ENCODE measurements at places on chromosomes 11 and 22.
A peak's percentile ranks its signal among the peaks of the same experiment; 100 is the strongest.

- peak; percentile 76 for DNase-seq
Observed at GRCh38 chr11:33329705-33330329, 72.6 kb downstream of the HIPK3 start.

DNA sequence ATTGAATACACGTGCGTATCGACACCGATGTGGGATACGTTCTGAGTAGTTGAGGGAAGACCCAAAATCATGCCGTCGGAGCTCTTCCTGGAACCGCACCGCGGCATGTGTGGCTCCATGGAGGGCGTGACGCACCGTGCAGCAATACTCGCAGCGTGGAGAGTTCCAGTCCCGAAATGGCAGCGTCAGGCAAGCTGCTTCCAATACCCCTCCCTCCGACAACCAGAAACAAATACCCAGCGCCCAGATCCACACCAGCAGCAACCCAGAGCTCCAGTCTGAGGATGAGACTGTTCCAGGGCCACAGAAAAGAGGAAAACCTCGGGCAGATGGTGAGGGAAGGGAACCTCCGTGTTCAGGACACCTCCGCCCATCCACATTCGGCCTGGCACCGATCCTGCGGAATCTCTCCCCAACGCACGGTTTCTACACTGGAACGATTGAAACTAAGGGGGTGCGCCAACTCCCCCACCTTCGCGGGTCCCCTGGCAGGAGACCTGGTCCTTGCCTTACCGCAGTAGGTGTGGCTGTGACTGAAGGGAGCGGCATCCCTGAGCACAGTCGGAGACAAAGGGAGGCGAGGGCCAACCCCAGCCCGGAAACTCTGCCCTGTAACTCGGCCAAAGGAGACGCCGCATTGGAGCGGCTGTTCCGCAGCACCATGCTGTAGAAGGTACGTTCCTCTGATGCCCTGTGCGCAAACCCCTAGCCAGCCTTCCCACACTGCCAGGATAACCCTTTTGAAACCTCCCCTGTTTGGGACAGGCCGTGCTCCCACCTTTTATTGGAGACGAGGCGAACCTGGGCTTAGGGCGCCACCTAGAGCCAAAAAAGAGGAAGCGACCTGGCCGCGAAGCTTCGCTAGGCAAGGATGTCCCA, 28.2 kb downstream of the DBX1 start:
- peak; percentile 23 for DNase-seq

GRCh38 chr22:31748490-31748889, 1.4 kb downstream of the PRR14L start:
- DNase-seq: no peak

- DNase-seq: no peak
Observed at GRCh38 chr22:23777776-23778576, 5.3 kb downstream of the MMP11 start.

DNA sequence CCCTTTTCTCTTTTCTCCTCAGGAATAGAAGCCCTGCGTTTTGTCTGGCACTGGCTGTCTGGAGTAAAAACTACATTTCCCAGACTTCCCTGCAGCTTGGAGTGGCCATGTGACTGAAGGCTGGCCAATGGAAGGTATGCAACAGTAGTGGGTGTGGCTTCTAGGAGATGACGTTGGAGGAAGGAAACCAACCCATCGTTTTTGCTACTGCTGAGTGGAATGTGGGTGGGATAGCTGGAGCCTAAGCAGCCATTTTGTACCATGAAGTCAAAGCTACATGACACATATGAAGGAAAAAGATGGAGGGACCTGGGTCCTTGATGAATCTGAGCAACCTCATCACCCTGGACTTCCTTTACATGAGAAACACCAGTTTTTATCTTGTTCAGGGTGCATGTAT, 19.6 kb downstream of the FGF3 start:
- no peak for DNase-seq

DNA sequence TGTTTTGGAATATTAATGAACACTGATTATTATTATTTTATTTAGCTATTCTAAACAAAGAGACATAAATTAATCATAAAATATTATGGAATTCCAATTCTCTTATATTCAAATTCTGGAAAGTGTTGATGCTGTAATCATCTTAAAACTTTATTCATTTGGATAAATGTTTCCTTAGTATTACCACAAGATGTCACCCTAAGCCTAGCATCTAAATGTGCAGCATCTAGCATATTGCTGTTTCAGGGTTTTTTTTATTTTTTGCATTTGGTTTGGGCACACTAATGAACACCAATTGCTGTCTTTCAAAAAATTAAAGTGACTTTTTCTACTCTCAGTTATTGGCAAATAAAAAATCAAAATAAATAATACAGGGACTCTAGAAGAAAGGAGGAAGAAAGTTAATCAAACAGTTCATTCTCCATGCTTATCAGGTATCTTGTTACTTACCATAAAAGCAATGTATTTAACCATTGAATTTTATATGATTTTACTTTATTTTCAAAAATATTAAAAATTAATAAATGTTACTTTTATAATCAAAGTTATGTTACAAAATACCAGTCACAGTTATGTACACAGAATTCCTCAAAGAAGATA, 31.8 kb downstream of the DLG2 start:
- peak; percentile 47 for DNase-seq

DNA sequence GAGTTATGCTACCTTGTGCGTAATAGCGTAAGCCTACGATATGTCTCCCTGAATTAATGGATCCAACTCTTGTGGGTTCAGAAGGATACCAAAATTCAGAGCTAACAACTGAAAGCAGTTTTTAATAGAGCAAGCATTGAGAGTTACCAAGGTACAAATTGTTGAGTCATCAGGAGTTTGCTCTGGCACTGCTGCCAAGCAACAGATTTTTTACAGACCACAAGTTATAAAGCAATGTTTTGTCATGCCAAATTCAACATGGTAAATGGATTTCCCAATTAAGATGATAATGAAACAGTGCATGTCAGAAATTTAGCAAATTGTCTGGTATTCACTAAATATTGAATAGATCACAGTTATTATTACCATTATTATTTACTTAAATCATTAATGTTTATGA, 295.6 kb downstream of the NELL1 start:
- no peak for DNase-seq

DNA sequence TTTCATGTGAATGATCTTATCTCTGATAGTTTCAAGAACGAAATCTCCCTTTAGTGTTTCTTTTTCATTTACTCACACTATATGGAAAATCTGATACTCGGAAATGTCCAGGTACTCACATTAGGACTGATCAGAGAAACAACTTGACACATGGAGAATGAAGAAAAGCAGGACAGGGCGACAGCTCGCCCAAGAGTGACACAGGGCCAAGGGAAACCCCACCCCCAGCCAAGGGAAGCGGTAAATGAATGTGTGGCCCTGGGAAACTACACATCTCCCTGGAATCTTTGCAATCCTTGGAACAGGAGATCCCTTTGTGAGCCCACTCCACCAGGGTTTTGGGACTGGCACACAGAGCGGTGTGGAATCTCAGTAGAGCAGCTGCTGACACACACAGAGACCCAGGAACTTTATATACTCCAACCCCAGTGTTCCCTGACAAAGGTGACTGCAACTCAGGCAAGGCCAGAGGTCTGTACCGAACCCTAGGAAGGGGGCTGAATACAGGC, 303.7 kb upstream of the ARHGAP42 start:
- peak; percentile 35 for DNase-seq

DNA sequence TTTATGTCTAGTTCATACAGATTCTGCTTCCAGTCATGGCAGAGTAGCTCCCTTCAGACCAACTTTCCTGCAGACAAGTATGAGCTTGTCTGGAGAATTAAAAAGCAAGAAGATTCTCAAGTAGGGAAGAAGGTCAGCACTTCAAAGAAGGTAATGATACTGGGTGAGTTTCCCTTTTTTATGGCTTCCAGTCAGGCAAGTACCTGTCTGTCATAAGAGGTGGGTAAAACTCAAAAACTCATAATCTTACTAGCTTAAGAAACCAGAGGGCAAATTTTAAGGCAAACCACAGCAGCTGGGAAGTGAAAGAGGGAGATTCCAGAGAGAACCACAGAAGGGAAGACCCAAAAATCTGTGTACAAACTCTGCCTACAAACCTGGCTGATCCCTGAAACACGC, 54.2 kb downstream of the DENND5A start:
- no peak for DNase-seq
